ENCODE measurements at places on chromosomes 3 and 15.

DNA sequence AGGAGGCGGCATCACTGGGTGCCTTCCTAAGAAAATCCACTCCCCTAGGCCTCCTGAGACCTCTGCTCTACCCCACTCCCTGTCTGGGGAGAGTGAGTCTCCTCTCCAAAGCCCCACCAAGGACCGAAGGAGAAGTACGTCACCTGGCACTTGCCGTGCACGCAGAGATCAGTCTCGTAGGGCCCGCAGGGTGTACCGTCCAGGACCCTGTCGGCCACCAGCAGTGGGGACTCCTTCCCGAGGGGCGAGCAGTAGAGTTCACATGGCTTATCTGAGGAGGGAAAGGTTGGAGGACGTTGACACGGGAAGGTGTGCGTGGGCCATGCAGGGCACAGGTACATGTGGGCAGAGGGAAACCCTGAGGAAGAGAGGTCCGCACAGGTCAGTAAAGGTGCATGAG, 232.9 kb downstream of the ADAMTS17 start:
- DNase-seq, result no peak

DNA sequence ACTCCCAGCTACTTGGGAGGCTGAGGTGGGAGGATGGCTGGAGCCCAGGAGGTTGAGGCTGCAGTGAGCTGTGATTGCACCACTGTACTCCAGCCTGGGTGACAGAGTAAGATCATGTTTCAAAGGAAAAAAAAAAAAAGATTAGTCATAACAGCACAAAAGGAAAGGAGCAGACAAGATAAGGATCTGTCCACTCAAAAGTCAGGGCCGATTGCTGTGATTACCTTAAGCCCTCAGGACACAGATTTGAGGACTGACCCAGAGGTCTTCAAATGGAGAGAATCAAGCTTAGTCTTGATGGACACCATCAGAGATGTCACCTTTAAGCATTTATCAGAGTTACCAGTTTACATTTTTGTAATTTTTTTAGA, 23.9 kb upstream of the HEG1 start:
- DNase-seq, result no peak

DNA sequence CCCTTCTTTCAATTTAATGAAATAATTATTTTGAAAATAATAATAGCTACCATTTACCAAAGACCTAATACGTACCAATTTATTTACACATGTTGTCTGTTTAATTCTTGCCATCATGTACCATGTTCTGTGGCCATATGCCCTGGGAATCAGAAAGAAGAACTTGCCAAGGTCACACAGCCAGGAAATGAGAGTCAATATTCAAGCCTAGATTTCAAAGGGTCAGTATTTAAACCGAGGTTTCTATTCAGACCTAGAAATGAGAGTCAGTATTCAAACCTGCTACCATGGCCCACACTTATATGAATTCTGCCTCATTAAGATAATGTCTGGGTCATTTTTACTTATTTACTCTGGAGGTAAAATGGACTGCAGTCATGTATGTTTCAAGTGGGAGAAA, 103.6 kb upstream of the TBL1XR1 start:
- no peak for DNase-seq

GRCh38 chr15:56919609-56920366, 1.3 kb downstream of the TCF12 start:
- peak; percentile 53 for DNase-seq

DNA sequence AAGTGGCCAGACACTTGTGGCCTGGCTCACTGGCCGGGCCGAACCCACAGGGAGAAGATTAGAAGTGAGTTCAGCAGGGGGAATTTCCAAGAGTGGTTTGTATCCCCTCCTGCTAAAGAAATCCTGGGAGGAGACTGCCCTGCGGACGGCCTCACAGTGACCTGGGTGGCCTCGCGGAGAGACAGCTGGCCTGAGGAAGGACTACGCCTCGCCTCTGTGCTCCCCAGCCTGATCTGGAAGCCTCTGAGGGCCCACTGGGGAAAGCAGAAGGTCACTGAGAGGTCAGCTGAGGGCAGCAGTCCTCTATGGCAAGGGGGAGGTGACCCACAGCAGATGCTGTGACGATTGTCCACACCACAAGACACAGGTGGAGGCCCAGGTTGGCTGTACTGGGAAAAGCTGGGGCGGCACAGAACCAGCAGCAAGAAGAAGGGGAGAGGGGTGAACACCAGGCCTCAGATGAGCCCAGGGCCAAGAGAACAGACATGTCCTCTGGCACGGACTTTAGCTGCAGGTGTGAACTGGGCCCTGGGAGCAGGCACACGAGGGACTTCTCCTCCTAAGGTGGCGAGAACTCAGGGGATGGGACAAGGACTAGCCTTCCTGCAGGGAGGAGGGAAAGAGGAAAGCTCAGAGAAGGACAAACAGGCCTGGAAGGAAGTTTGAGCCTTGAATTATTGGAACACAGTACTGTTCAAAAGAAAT, 37.2 kb upstream of the DLG1 start:
- no peak for DNase-seq

GRCh38 chr3:72694398-72694797, 153.8 kb downstream of the SHQ1 start:
- no peak for DNase-seq

DNA sequence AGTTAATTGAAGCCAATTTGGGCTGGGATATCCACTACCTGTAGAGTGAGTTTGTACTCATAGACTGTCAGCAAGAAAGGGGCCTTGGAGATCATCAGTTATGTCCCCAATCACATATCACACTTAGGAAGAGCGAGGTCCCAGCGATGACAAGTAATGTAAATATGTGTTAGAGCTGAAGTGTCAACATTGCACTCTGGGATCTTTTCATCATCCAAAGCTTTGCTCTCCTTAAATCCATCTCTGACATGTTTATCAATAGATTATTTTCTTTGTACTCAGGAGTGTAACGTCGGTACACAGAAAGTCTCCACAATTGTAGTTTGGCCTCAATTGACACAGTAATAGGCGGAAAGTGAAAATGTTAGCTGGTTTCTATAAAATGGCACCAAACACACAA, 113.7 kb upstream of the TPRG1 start:
- DNase-seq, result no peak

DNA sequence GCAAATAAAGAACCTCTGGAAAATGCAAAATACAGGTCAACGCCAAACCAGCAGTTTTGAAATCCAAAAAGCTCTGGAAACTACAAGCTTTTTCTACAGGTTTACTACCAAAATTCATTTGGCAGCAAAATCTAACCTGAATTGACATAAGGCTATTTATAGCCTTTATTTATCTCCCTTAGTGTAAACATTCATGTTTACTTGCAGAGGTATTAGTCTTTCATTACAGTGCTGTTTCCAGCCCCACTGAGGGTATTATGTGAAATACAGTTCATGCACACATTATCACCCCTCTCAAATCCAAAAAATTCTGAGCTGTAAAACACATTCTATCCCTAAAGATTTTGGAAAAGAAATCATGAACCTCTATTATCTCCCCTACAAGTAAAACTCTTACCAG, 7.2 kb downstream of the SKIC8 start:
- no peak for DNase-seq

DNA sequence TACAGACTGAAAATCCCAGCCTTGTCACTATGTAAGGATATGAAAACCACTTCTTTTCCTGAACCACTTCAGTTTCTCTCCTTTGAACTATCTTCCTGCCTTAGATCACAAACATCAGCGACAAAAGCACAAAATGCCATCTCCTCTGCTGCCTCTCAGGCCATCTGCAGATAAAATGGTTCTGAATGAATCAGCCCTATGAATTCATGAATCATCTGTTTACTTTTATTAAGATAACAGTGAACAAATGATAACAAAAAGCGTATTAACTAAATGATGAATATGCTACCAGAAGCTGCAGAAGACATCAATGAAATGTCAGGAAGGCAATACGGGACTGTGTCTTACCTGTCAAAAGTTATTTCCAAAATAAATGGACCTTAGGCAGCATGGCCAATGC, 928.1 kb downstream of the ROBO1 start:
- no peak for DNase-seq

DNA sequence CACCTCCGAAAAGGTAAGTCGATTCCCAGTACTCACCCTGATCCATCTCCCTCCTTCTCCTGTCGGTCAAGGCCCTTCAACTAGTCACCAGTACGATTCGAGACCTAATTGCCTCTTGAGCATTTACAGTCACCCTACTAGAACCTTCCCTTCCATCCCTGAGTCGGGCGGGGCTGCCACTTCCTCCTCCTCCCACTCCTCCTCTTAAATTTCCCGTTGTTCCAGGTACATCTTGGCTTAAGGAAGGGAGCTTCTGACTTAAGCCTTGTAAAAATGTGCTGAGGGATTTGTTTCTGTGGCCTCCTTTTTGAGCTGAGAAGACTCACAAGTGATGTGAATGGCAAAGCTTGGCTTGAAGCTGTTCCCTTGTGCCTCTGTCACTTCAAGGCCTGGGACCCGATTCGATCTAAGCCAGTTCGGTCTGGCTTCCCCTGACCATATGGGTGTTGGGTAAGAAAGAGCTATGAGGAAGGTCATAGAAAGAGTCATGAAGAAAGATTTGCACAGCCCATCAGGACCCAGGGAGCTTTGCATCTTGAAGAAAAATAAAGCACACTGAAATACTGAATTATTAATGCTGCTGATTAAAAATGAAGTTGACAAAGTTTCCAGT, 28.1 kb downstream of the LCMT2 start:
- DNase-seq, result no peak

- no peak for DNase-seq
These were observed 35.0 kb downstream of the RPL39L start for GRCh38 chr3:187104342-187104741.

GRCh38 chr15:101138913-101139880, 112.7 kb downstream of the CHSY1 start:
- DNase-seq, result no peak

- no peak for DNase-seq
These were observed 10.2 kb upstream of the DLG1 start for GRCh38 chr3:197308591-197308990.

DNA sequence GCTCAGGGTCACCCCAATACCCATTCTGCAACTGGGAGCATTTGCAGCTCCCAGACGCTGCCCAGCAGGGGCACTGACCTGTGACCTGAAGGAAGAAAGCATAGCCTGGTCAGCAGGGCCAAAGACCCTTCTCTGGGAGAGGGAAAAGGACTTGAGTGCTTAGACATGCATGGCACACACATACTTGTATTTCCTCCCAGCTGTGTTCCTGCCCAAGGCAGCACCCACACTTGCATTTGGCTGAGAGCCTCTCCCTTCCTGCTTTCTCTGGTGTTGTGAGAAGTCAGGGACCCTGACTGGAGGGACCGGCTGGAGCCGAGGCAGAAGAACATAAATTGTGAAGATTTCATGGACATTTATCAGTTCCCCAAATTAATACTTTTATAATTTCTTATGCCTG, 7.2 kb upstream of the LAMB2 start:
- no peak for DNase-seq

DNA sequence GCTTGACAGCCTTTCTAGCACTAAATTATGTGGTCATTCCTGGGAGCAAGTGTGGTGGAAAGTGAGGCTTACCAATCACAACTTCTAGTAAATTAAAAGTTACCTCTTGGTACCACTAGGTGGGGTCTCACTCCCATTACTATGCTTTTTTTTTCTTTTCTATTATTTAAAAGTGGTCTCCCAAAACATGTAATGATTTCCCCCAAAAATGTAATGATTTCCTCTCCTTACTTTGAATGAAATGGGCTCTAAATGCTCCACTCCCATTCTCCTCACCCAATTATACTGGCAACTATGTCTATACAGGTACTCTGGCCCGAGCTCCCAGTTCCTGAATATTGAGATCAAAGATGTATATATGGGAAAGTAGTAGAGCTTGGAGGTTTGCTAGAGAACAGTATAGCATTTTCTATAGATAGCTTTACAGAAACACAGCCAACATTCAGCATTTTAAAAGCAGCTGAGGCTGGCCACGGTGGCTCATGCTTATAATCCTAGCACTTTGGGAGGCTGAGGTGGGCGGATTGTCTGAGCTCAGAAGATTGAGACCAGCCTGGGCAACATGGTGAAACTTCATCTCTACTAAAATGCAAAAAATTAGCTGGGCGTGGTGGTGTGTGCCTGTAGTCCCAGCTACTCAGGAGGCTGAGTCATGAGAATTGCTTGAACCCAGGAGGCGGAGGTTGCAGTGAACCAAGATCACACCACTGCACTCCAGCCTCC, 70.9 kb downstream of the DCUN1D1 start:
- DNase-seq, result peak; percentile 56

- DNase-seq, result no peak
These were observed 52.6 kb downstream of the RFTN1 start for GRCh38 chr3:16460886-16461285.

DNA sequence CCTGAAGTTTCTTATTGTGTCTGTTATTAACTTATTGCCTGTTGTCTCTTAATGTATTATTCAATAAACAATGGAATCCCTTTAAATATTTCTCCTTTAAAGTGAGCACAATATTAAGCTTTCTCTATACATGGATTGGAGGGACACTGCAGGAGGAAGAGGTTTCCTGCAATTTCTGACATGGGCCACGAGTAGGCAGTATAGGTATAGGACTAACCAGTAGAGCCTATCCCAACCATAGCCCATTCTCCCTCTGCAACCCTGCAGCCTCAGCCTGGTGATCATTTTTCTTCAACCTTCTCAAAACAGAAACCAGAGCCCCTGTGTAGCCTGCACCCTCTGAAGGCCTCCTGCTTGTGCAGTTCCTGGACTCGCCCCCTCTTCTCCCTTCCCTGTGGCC, 124.8 kb downstream of the NEK10 start:
- no peak for DNase-seq

- no peak for DNase-seq
These were observed 84.1 kb upstream of the HACD2 start for GRCh38 chr3:123668906-123669305.

DNA sequence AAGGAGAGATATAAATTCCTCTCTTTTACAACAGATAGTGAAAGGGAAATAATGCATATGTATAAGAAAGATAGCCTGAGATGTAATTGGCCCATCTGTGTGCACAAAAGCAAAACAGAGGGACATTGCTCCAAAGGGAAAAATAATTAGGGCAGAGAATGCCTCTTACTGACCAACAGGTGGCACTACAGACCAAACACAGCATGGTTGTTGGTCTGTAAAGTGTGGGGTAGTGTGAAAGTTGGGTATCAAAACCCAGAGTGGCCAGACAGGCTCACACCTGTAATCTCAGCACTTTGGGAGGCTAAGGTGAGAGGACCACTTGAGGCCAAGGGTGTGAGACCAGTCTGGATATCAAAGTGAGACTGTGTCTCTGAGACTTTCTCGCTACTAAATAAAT, 4.5 kb upstream of the TLNRD1 start:
- no peak for DNase-seq

DNA sequence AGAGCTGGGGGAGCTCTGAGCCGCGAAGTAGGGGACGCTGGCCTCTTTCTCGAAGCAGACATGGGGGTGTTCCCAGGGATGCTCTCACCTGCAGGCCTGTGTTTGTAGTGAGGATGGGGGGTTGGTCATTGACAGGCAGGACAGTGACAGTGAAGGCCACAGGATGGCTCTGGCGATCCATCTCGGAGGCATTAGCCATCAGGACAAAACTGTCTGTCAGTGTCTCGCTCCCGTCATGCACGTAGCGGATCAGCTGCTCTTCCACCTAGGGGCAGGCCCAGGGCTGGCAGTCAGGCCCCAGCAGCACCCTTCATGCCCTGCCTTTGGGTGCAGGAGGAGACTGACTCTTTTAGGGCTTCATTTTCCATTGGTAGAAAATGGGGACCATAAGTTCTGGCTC, 28.0 kb downstream of the CSPG4 start:
- no peak for DNase-seq

DNA sequence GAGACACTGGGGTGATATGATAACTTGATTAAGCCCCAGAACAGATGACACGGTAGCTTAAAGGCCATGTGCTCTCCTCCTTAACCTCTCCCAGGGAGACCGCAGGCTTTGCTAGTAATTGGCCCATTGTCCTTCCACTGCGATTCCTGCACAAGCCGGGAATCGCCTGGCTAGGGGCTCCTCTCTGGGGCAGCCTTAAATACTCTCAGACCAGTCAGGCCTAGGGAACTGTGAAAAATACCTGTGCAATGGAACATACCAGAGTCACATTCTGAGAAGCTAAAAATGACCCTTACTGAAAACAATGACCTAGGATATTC, 56.3 kb downstream of the CPN2 start:
- no peak for DNase-seq

Measured in iPS-NIHi11 (cell line).